ENCODE measurements at places on chromosomes 6 and 20. TPM values are rescaled to one million over a fixed set of nuclear protein-coding genes. Genes with fewer than 3 reads are reported as not detected.
A peak's percentile ranks its signal among the peaks of the same experiment; 100 is the strongest.

Gene NOTCH4
- 14.9 TPM for total RNA-seq

Gene GABRR2
- total RNA-seq, result 2.9 TPM

Gene TFAP2D
- not detected for total RNA-seq

Gene TMEM14A
- total RNA-seq, result 16.0 TPM

Gene MOXD1
- total RNA-seq, result 6.0 TPM

Gene WFDC10B
- not detected for total RNA-seq

Gene SLC22A3
- 0.87 TPM for total RNA-seq

Gene TPX2
- 10.1 TPM for total RNA-seq

- no peaks in the 10 kb centered on the region for H3K27me3 ChIP-seq
- H3K4me1 ChIP-seq, result no peaks in the 10 kb centered on the region
- no peak overlapping the region for H3K27ac ChIP-seq
- DNase-seq, result no peak
- no peaks in the 10 kb centered on the region for H3K36me3 ChIP-seq
Observed at GRCh38 chr6:12635813-12636212, 80.8 kb upstream of the PHACTR1 start.

- H3K4me3 ChIP-seq, result no peak overlapping the region
- no peaks in the 10 kb centered on the region for H3K27me3 ChIP-seq
- H3K27ac ChIP-seq, result no peak overlapping the region
- H3K4me1 ChIP-seq, result peaks cover 35% of the 10 kb centered on the region
- no peaks in the 10 kb centered on the region for H3K36me3 ChIP-seq
Observed at GRCh38 chr20:17935186-17935585, 33.4 kb downstream of the SNX5 start.

DNA sequence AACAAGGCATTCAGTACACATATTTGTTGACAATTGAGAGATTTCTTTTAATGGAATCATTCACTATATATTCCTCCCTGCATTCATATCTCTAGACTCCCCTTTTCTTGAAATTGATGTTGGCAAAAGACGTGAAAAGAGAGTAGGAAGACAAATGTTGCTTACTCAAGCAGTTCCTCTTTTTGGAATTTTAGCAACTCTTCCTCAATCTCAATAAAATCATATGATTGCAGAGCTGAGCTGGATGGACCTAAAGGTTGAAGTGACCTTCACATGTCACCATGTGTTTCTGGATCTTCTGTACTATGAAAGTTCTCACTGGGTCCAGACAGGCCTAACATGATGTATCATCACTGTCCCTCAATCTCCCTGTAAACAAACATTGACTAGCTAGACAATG, 18.6 kb downstream of the ADGRF1 start:
- H3K27ac ChIP-seq, result no peak overlapping the region
- no peak overlapping the region for H3K4me3 ChIP-seq
- no peak for DNase-seq
- no peaks in the 10 kb centered on the region for H3K4me1 ChIP-seq

DNA sequence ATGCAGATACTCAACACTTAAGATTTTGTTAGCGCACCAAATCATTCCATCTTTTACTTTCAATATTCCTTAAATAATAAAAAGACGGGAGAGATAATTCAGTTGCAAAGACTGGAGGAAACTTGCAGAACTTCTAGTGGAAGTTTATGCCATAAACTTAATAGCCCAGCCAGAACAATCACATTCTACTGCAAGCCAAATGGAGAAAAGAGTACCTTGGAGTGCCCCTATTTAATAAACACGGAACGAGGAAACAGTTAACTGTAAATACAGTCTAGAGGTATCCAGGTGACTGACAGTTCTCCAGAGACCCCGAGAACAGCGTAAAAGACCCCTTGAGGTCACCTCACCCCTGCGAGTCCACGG, 635 bp downstream of the SLC35B3 start:
- no peak for DNase-seq
- no peaks in the 10 kb centered on the region for H3K36me3 ChIP-seq
- H3K27me3 ChIP-seq, result no peaks in the 10 kb centered on the region
- peak overlapping the region; percentile 72 for H3K4me3 ChIP-seq
- peak overlapping the region; percentile 95 for H3K27ac ChIP-seq

- DNase-seq, result no peak
- H3K27me3 ChIP-seq, result no peaks in the 10 kb centered on the region
- H3K4me3 ChIP-seq, result no peak overlapping the region
- H3K27ac ChIP-seq, result no peak overlapping the region
- no peaks in the 10 kb centered on the region for H3K4me1 ChIP-seq
Observed at GRCh38 chr6:106574741-106575458, 54.4 kb downstream of the RTN4IP1 start.

DNA sequence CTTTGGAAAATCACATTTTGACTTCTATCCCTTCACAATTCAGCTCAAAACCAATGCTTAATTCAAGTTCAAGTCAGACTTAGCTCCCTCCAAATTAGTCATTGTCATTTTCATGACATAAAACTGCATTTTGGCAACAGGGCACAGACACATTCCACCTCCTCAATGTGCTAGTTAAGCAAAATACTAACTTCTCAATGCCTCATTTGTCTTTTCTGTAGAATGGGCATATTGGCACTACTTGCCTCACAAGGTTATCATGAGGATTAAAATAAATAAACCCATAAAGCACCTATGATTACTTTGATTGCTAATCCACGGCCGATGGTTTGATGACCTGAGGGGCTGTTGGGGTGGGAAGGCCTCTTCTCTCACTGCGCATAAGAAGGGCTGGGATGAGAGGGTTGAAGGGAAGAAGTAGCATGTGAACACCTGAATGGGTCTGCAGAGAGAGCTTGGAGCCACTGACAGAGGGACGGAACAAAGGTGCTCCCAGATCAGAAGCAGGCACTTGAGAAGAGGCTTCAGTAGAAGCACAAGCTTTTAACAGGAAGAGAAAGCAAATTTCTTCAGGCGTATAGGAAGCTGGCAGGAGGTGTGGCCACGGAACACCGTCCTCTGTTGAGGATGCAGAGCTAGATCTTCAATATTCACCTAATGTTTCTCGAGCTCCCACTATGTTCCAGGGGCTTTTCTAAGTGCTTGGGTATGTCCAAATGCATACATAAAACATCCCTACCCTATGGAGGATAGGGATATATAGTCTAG, 11.7 kb upstream of the TBC1D7 start:
- no peaks in the 10 kb centered on the region for H3K36me3 ChIP-seq
- no peaks in the 10 kb centered on the region for H3K27me3 ChIP-seq
- no peak for DNase-seq
- H3K27ac ChIP-seq, result no peak overlapping the region

- H3K27ac ChIP-seq, result no peak overlapping the region
- H3K36me3 ChIP-seq, result no peaks in the 10 kb centered on the region
- H3K4me3 ChIP-seq, result no peak overlapping the region
- no peak for DNase-seq
- H3K27me3 ChIP-seq, result no peaks in the 10 kb centered on the region
- H3K4me1 ChIP-seq, result peaks cover 10% of the 10 kb centered on the region
Observed at GRCh38 chr6:111418971-111419693, 63.9 kb downstream of the REV3L start.

DNA sequence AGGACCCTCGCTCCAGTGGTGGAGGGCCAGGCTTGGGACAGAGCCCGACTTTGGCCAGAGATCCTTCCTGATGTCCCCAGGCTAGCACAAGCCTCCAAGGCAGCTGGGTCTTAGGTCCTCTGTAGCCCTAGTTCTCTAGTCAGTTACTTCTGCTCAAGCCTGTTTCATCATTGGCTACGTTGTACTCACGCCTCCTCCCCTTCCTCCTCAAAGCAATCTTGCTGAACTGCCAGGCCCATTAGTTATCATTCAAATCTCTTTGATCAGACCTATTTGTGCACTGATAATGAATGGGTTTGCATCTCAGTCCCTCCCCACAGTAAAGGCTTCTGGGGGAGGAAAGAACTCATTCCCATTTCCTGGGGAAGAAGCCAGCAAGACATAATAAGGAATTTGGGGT, 256.8 kb downstream of the NFATC2 start:
- no peaks in the 10 kb centered on the region for H3K27me3 ChIP-seq
- no peak for DNase-seq
- no peaks in the 10 kb centered on the region for H3K36me3 ChIP-seq
- no peak overlapping the region for H3K4me3 ChIP-seq

GRCh38 chr20:49682278-49682677, 31.4 kb downstream of the B4GALT5 start:
- no peak overlapping the region for H3K4me3 ChIP-seq
- H3K27me3 ChIP-seq, result no peaks in the 10 kb centered on the region
- no peak overlapping the region for H3K27ac ChIP-seq

DNA sequence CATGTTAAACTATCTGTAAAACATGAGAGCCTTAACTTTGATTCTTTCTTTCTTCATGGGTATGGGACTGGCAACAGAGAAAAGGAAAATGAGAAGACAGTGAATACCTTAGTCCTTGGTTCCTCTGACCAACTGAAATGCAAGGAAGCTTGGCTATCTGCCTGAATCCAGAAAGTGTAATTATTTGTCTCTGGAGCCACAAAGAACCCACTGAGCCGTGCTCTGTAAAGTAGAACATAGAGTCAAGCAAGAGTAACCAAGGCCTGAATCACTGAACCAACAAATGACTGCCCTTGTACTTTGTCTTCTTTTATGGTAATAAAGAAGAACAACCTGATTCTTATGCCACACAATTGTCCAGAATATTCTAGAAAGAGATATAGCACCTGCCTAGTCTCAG, 27.6 kb downstream of the PKHD1 start:
- peaks cover 11% of the 10 kb centered on the region for H3K4me1 ChIP-seq
- H3K27ac ChIP-seq, result no peak overlapping the region
- no peaks in the 10 kb centered on the region for H3K27me3 ChIP-seq
- no peaks in the 10 kb centered on the region for H3K36me3 ChIP-seq
- no peak overlapping the region for H3K4me3 ChIP-seq

GRCh38 chr6:135521431-135521830, 23.9 kb upstream of the AHI1 start:
- no peak for DNase-seq
- no peaks in the 10 kb centered on the region for H3K4me1 ChIP-seq
- no peak overlapping the region for H3K27ac ChIP-seq
- H3K4me3 ChIP-seq, result no peak overlapping the region

DNA sequence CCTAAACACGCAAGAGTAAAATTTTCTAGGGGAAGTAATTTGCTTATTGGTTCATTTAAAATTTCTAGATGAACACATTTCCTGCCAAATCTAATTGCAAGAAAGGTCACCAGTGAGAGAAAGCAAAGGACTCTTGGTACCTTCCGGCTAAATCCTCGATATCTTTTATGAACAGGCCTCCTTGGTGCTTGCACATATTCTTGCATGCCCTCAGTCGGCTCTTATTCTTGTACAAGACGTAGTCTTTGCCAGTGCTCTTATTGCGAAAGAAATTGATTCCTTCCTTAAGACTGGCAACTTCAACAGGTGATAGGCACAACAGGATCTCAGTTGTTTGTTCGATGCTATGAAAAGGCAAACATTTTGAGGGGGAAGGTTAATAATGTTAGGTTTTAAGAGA, 141.7 kb upstream of the CARMIL1 start:
- peaks cover 10% of the 10 kb centered on the region for H3K4me1 ChIP-seq
- H3K4me3 ChIP-seq, result peak overlapping the region; percentile 49
- no peak for DNase-seq
- H3K27ac ChIP-seq, result peak overlapping the region; percentile 92
- H3K36me3 ChIP-seq, result peaks cover 12% of the 10 kb centered on the region

- DNase-seq, result no peak
- peaks cover 8% of the 10 kb centered on the region for H3K27me3 ChIP-seq
- H3K27ac ChIP-seq, result no peak overlapping the region
- H3K36me3 ChIP-seq, result no peaks in the 10 kb centered on the region
- no peak overlapping the region for H3K4me3 ChIP-seq
- H3K4me1 ChIP-seq, result no peaks in the 10 kb centered on the region
Observed at GRCh38 chr6:73248192-73248903, 14.6 kb downstream of the KHDC1 start.

DNA sequence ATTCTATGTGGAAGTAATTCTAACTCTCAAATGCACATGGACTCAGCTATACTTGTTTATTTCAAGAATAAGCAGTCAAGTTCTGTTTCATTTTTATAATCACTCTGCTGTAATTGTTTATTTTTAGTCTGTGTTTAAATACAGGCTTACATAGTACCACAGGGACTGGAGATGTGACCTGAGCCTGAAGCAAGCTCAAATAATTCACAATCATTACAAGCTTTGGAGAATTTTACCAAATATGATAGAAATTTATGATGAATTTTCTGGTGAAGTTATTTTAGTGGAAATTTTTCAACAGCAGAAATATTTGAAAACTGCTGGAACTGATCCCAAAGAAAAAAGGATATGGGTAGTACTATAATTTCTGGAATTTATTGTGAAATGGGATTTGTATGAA, 41.6 kb upstream of the DSE start:
- H3K4me3 ChIP-seq, result no peak overlapping the region
- no peaks in the 10 kb centered on the region for H3K36me3 ChIP-seq
- DNase-seq, result no peak
- no peaks in the 10 kb centered on the region for H3K27me3 ChIP-seq

- peaks cover 22% of the 10 kb centered on the region for H3K4me1 ChIP-seq
- DNase-seq, result no peak
- H3K27ac ChIP-seq, result no peak overlapping the region
- no peaks in the 10 kb centered on the region for H3K36me3 ChIP-seq
- no peaks in the 10 kb centered on the region for H3K27me3 ChIP-seq
Observed at GRCh38 chr20:32072168-32072750, 20.2 kb downstream of the HCK start.

DNA sequence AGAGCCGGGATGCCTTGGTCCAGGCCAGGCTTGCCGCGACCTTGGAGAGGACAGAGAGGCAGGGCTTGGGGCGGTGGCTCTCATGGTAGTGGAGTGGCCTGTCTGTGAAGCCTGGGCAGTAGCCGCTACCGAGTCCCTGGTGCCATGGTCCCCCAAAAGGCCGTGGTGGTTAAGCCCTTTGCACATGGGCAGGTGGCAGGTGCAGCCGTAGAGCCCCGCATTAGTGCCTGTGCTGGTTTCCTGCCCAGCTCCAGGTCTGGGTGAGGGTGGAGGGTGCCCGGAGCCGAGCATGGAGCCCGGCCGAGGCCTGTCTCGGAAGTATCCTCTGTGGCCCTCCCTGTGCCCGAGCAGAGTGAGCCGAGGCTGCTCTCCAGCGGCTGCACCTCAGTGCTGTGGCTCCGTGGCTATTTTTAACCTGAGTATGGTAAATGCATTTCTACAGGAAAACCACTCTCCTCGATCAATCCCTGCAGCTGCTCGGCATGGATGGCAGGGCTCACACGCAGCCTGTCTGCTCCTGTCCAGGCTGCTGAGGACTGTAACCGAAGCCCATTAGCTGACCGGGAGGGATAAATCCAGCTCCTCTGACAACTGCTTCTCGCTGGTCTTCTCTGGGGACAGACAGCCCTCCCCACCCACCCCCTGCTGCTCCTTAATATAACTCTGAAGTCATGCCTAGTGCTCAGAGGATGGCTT, 36.3 kb upstream of the GATA5 start:
- H3K4me1 ChIP-seq, result no peaks in the 10 kb centered on the region
- peaks cover 63% of the 10 kb centered on the region for H3K27me3 ChIP-seq
- H3K4me3 ChIP-seq, result no peak overlapping the region
- no peak for DNase-seq
- no peak overlapping the region for H3K27ac ChIP-seq

DNA sequence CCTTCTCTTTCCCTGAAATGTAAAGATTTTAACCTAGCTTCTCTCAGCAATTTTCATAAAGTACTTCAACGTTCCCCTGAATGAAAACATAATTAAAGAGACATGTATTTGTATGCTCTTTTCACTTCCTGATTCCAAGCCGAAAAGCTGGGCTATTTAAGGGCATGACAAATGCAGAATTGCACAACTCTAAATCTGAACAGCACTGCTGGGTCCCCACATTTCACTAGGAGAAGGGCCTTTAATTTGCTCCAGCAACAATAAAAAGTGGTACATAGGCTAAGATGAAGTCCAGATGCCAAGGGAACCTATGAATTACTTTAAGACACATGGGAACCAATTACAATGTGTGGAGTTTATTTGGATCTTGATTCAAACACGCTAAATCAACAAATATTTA, 42.0 kb downstream of the IRAK1BP1 start:
- no peak overlapping the region for H3K4me3 ChIP-seq
- DNase-seq, result no peak
- no peak overlapping the region for H3K27ac ChIP-seq
- H3K27me3 ChIP-seq, result peaks cover 3% of the 10 kb centered on the region
- no peaks in the 10 kb centered on the region for H3K36me3 ChIP-seq
